ENCODE measurements at places on chromosomes 12 and 14. TPM values are rescaled to one million over a fixed set of nuclear protein-coding genes. Genes with fewer than 3 reads are reported as not detected.

DNA sequence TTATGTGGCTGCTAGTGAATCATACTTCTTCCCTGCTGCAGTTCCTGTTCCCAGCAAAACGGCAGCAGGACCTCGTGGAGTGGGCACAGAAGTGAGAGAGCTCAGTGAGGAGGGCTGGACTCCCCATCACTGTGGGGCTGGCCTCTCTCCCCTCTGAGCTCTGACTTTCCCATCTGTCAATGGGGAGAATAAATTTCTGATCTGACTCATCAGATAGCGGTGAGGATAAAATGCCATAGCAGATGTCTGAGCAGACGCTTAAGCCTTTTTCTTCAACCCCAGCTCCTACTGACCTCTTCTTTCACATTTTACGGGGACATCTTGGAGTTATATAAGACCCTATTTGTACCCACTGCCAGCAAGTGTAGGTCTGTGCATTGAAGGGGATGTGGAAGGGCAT, 116.6 kb downstream of the CRACR2A start:
- DNase-seq, result no peak

Gene STYX
- total RNA-seq, result 33.6 TPM

Gene GPRC5D
- not detected for total RNA-seq

Gene KRT72
- total RNA-seq, result not detected

- no peak for DNase-seq
These were observed 77.3 kb upstream of the SLC38A2 start for GRCh38 chr12:46449856-46450255.

GRCh38 chr12:13940335-13940865, 41.0 kb downstream of the GRIN2B start:
- no peak for DNase-seq

DNA sequence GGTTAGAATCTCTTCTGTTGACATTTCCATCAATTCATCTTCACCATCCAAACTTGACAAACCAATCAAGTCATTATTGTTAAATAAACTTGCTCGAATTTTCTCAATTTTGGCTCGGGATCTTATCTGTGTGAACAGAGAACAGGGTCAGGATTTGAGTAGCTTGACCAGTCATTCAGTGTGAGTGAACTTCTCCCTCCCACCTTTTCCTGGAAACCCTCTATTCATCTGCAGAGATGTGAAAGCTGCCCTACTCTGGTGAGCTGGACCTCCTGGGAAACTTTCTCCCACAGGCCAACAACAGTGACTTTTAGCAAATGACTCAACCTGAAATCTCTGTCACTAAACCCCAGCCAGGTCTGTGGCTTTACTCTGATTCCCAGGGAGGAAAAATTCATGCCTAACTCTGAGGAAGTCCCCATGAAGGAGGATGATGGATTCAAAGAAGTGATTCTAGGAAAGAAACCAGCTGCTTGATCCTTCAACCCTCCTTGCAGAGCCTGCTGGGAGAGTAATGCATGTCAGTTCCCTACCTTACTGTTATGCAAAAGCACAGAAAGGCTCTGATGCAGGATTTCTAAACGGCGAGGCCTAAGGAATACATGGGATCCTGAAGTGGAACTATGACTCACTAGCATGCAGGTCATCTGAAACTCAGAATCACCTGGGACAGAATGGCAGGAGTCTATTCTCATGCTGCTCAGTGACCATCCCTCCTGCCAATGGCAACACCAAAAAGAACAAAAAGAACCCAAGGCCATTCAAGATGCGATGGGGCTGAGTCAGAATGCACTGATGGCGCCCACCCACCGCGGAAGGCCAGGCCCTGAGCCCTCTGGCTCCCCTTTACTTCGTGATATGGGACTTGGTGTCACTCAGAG, 58.0 kb downstream of the TRAFD1 start:
- no peak for DNase-seq

- no peak for DNase-seq
These were observed at the start of gene LRRC74A for GRCh38 chr14:76826122-76826521. Gene LRRC74A (plus strand): TSS chr14:76826408. CDS start chr14:76826698, 290 bp downstream.

- DNase-seq, result no peak
These were observed 246.9 kb upstream of the TMEM132C start for GRCh38 chr12:128019996-128020544.

- no peak for DNase-seq
These were observed 20.7 kb upstream of the SDR39U1 start for GRCh38 chr14:24463017-24463883.

DNA sequence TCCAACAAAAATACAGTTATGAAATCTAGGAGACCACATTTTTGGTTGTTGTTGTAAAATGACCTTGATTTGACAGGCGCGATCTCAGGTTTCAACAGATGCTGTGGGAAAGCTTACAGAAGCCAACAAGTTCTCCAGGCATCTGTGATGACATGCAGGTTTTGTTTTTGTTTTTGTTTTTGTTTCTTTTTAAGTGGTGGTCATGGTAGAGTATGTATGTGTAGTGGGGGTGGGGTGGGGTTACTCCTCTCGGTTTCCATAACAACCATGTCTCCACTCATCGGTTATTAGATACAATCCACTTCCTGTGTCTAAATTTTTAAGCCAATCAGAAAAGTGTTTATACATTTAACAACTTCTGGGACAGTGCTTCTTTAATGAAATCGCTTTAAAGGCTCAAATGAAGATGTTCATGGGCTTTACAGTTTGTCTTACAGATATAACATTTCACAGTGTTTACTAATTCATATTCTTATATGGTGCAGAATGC, 199.9 kb upstream of the FOXN3 start:
- no peak for DNase-seq

GRCh38 chr12:30019366-30020140, 235.8 kb upstream of the TMTC1 start:
- DNase-seq, result no peak

- DNase-seq, result no peak
These were observed 606.5 kb downstream of the GALC start for GRCh38 chr14:87386524-87386923.

Gene SLC6A15
- 15.1 TPM for total RNA-seq

DNA sequence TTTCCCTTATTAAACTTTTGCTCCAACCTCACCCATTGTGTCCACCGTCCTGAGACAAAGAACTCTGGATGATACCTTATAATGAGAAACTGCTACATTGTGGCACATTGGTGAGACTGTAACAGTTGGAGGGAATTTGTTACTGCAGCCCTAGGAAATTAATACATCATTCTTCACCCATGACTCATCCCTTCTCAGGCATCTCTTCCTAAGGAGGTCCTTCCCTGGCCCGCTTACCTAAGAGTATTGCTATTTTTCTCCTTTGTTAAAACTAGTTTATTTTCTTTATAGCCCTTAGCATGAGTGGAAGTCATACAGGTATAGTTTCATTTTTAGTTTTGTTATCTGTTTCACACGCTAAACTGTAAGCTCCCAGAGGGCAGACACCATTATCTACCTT, 87.1 kb downstream of the TMEM260 start:
- DNase-seq, result no peak

Gene RTL1
- total RNA-seq, result 0.15 TPM

- DNase-seq, result no peak
These were observed 57.5 kb downstream of the ANAPC7 start for GRCh38 chr12:110345963-110346362.

Gene LRP6
- 68.0 TPM for total RNA-seq

Gene CLEC4C
- not detected for total RNA-seq

DNA sequence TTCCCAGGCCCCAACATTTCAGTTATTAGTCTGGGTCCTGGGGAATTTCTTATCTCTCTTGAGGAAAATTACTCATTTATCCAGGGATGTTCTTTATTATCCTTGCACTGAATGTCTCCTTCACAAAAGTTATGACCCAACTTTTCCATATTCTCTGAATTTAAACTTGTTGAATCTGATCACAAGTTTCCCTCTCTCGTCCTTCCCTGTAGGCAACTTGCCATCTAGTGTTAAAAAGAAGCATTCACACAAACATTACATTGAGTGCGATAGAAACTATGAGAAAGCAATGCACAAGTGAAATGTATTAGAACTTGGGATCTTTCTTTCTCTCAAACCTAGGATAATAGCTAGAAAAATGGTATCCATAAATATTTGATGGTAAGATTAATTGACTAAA, 608.4 kb downstream of the FSCB start:
- DNase-seq, result no peak

- peak; percentile 93 for DNase-seq
These were observed 38.4 kb downstream of the ACACB start for GRCh38 chr12:109154451-109155438.

GRCh38 chr14:58992935-58993334, 195.5 kb upstream of the DAAM1 start:
- DNase-seq, result no peak

- DNase-seq, result no peak
These were observed 14.5 kb upstream of the PHC1 start for GRCh38 chr12:8899830-8900229.

Gene AMDHD1
- total RNA-seq, result 1.1 TPM

GRCh38 chr14:75531660-75532317, 9.5 kb downstream of the BATF start:
- no peak for DNase-seq

GRCh38 chr12:19895246-19896020, 456.1 kb downstream of the AEBP2 start:
- DNase-seq, result no peak

DNA sequence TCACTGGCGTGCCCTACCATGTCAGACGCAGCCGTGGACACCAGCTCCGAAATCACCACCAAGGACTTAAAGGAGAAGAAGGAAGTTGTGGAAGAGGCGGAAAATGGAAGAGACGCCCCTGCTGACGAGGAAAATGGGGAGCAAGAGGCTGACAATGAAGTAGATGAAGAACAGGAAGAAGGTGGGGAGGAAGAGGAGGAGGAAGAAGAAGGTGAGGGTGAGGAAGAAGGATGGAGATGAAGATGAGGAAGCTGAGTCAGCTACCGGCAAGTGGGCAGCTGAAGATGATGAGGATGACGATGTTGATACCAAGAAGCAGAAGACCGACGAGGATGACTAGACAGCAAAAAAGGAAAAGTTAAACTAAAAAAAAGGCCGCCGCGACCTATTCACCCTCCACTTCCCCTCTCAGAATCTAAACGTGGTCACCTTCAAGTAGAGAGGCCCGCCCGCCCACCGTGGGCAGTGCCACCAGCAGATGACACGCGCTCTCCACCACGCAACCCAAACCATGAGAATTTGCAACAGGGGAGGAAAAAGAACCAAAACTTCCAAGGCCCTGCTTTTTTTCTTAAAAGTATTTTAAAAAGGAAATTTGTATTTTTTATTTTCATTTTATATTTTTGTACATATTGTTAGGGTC, 13.2 kb downstream of the TRIP11 start:
- DNase-seq, result no peak

DNA sequence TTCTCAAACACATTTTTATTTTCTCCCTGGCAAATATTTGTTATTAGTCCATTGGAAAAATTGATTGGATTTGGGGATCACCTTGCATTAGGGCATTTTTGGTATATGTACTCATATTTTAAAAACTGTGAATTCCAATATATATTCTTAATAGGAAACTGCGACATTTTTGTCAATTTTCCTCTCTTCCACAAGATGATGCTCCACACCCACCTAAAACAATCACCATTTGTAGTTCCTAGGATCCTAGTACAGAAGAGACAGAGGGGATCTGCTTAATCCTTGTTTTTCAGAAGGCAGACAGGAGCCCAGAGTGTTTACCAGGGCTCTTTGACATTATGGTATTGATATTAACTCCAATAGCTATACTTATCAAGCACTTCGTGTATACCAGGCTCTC, 22.8 kb upstream of the OASL start:
- DNase-seq, result peak; percentile 30

- DNase-seq, result no peak
These were observed 133.5 kb upstream of the TMCC3 start for GRCh38 chr12:94783862-94784261.

Gene KRT6A
- total RNA-seq, result not detected

DNA sequence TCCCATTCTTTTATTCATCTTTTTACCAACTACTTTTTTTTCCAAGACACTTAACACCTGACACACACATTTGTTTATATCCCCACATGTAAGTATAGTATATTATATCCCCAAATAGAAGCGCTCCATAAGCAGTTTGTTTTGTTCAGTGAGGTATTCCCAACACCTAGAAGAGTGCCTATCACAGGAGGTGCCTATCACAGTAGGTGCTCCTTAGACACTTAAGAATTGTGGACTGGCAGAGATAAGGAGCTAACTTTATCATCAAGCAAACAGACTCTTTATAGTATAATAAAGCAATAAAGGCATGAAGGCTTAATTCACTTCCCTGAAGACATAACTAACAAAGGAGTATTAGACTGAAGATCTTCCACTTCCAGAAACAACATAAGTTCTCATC, 29.1 kb downstream of the OSBPL8 start:
- no peak for DNase-seq

GRCh38 chr12:92927055-92927435, 2.0 kb downstream of the EEA1 start:
- peak; percentile 42 for DNase-seq

DNA sequence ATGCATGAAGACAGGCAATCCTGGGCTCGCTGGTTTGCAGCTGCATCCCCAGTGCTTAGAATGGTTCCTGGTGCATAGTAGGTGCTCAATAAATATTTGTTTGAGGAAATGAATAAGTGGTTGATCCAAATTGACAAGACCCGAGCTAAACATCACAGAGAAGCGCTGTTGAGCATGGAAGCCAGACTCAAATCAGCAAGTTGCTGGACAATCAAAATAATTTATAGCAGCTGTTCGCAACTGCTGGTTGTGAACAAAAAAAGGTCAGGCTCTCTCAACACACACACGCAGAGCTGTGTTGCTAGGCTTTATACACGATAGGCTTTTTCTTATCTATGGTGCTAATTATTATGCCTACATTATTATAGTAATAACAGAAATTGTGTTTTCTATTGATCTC, 190.2 kb downstream of the TBX5 start:
- no peak for DNase-seq

DNA sequence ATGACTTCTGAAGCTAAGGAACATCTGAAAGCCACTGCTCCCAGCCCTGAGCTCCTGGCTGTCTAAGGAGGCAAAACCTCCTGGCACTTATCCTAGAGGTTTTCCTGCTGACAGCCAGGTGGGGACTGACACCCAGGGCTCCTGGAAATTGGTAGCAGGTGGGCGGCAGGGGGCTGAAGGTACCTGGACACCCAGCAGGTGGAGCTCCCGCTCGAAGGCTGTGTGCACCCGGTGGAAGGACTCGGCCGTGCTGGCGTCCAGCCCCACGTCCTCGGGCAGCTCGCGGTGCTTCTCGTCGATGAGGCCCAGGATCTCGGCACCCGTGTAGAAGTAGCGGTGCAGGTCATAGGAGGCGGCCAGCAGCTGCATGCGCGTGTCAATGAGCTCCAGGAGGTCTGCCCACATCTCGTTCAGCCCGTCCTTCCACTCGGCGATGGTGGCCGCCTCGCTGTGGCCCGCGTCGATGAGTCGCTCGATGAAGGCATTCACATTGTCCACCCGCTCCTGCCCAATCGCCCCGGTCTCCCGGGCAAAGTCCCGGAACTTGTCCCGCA, 68.2 kb downstream of the PLEKHG3 start:
- DNase-seq, result no peak

DNA sequence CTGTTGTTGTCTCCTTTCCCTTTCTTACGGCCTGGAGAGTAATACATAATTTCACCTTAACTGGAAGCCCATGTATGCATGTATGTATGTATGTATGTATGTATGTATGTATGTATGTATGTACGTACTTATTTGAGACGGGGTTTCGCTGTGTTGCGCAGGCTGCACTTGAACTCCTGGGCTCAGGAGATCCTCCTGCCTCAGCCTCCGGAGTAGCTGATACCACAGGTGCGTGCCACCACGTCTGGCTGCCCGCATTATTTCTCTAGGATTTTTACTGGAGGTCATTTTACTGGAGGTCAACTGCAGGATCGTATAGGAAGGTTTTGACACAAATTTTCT, 644 bp upstream of the OS9 start:
- peak; percentile 4 for DNase-seq
